Coronary artery (tissue), 2 donors: ENCODE measurements at places on chromosomes 7 and 10.

DNA sequence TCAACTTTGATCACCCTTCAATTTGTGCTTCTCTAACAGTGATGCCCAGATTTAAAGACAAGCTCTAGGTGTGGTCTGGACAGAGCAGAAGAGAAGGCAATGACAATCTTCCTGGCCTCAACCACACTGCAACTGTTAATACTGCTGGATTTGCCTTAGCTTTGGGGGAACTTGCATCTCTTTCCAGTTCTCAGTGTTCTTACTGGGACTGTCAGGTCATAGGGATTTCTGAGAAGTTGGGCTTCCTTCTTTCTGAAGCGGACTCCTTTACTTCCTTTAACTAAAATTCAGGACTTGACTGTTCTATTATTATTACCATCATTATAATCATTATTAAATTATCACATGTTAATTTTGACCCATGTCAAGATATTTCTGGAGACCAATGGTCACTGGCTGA lies 80.8 kb downstream of the OSBPL3 start:
- DNase-seq, result no peak

- DNase-seq, result no peak
These were observed 9.3 kb downstream of the ZNF316 start for GRCh38 chr7:6646465-6646864.

GRCh38 chr7:148623586-148624282 lies 33.2 kb downstream of the C7orf33 start:
- no peak for DNase-seq

DNA sequence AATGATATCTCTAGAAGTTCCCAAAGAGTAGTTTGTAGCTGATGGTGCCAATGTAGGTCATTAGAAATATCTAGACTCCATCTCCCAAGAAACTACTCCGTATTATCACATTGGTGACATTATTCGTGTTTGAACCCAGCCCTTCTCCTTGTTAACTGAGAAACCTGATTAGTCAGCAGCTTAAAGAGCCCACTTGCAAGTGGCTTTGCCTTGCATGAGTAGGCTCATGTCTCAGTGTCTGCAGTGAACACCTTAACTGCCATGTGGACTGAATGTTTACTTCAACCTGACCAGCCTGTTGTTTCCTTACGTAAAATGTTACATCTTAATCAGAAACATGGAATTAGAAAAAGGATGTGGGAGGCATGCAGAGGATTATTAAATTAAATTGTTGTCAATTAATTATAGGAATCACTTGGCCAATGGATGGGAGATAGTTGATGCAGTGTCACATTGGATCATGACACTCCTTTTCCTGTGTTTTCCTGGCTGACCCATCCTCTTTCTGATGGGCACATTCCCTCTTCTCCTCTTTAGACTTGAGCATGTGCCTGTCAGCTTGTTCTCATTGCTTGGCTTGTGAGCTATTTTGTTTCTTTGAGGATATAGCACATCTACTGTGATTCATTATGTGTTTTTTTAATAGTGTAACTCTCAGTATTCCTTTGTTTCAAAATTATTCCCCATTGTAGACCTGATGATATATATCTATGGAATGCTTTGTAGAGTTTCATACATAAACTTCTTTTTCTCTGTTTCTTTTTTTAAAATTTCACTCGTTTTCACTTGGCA lies 18.0 kb downstream of the STARD3NL start:
- no peak for DNase-seq

DNA sequence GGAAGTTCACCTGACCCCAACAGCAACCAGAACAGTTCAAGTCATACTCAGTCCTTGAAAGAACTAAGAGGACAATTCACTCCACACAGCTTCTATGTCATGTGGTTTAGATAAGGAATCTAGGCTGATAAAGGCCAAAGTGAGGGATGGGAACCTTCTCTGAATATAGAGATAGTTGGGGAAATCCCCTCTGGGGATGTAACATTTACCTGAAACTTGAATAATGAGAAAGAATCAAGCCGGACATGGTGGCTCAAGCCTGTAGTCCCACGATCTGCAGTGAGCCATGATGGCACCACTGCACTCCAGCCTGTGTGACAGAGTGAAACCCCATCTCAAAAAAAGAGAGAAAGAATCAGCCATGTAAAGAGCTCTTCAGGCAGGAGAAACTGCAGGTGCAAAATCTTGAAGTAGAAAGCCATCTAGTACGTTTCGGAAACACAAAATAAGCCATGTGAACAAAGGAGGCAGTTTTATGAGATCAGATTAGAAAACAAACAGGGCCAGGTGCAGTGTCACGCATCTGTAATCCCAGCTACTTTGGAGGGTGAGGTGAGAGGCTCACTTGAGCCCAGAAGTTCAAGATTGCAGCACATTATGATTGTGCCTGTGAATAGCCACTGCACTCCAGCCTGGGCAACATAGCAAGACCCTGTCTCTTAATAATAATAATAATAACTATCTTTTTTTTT lies 4.5 kb upstream of the DNMBP start:
- DNase-seq, result no peak

- no peak for DNase-seq
These were observed 93.5 kb downstream of the MCU start for GRCh38 chr10:72785409-72785808.
